ENCODE measurements at places on chromosomes 4 and X.

DNA sequence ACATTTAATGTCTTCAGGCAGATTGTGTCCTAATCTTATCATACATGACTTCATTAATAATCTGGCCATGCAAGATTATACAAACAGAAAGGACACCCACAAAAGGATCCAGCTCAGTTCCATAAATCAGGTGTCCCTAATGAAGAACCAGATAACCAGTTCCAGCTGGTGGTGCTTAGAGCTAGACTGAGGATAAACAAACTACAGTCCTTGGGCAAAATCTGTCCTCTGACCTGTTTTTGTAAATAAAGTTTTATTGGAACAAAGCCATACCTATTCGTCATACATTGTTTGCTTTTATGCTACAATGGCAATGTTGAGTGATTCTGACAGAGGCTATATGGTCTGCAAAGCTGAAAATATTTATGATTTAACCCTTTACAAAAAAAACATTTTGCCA is 199.5 kb downstream of the MID1IP1 start:
- no peak for DNase-seq

DNA sequence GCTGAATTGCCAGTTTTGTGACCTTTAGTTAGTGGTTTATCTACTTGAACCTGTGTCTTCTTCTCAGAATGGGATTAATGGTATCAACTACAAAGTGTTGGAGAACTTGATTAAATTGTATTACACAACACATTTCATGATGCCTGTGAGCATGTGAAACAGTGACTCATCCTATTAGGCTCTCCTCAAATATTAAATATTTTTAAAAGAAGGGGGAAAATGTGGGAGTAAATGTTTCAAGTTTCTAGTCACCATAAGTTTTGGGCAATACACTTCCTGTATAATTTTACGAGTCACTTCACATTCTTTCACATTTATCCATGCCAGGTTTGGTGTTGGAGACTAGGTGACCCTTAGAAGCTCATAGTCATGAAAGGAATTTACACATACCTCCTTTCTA is 147.0 kb downstream of the HS3ST1 start:
- no peak for DNase-seq

- no peak for DNase-seq
These were observed 108.6 kb downstream of the PPP3CA start for GRCh38 chr4:101238706-101239105.

GRCh38 chrX:153875391-153876111 is 10.4 kb downstream of the L1CAM start:
- peak; percentile 86 for DNase-seq

GRCh38 chrX:38678821-38679220 is 117.5 kb downstream of the TSPAN7 start:
- no peak for DNase-seq

DNA sequence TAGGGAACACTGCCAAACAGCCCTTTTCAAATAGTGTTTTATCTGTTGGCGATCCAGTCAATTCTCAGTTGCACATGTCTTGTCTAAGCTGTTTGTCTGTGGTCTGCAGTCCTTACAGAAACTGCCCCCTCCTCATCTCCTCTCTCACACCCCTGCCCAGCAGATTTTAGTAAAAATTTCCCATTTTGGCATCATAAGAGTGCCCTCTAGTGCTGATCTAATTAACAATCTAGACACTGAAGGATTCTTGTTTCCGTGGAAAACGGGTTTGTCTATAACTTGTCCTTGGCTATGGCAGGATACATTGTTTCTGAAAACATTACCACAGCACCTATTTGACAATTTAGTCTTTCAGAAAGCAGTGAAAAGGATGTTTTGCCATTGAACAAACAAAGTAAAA is 227.2 kb upstream of the MBNL3 start:
- no peak for DNase-seq

DNA sequence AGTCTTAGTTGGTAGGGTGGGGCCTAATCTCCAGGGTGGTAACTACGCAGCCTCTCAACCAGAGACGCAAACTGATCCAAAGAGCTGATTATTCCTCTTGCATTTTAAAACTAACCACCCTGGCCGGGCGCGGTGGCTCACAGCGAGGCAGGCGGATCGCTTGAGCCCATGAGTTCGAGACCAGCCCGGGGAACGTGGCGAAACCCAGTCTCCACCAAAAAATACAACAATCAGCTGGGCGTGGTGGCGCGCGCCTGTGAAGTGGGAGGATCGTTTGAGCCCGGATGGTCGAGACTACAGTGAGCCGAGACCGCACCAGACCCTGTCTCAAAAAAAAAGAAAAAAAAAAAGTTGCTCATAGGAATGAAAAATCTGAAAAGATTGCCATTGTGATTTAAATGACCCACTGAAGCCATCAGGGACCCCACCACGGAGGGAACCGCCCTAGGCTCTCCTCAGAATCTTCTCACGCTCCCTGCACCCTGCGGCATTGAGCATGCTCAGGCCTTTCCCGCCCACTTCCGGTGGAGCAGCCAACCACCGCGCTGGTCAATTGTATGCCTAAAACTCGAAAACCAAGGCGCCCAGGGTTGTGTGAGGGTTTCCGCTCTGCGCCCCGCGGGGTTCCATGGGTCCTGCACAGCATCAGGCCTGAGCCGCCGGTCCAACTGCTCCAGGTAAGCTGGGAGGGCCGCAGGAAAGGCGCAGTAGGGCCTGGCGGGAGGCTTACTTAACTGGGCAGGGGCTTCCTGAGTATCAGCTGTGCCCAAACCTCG is at the start of gene TRIM60:
Gene TRIM60 (plus strand): TSS at position 564 of the 776 bp plus-strand sequence. CDS start 8,074 bp downstream, outside the sequence.
- DNase-seq, result no peak

GRCh38 chr4:99447079-99447478 is 11.9 kb upstream of the ADH7 start:
- no peak for DNase-seq

DNA sequence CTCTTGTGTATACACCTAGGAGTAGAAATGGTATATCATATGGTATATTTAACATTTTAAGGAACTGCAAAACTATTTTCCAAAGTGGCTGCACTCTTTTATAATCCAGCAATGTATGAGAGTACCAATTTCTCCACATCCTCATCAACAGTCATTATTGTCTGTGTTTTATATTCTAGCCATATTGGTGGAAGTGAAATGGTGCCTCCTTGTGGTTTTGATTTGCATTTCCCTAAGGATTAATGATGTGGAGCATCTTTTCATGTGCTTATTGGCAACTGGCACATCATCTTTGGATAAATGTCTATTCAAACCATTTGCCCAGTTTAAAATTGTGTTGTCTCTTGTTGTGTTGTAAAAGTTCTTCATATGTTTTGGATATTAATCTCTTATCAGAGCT is 9.6 kb downstream of the BMP15 start:
- DNase-seq, result peak; percentile 28

- no peak for DNase-seq
These were observed 81.0 kb downstream of the SORBS2 start for GRCh38 chr4:185730849-185731608.

- DNase-seq, result no peak
These were observed 14.9 kb upstream of the DHX15 start for GRCh38 chr4:24599275-24599674.

DNA sequence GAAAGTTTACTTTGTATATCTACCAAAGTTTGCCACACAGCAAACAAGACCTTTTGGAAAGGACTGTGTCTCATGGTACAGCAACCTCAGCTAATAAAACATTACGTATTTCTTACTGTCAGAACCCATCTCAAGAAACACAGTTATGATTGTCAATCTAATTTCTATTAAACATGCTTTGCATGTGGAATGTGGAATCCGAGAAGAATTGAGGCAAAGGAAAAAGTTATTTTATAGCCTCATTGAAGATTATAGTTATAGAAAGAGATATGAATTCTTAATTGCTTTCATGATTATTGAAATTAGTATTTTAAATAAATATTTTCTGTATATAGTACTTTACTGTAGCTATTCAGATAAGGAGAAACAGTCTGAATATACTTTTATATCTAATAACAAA is 5.4 kb downstream of the PCDH7 start:
- no peak for DNase-seq

- no peak for DNase-seq
These were observed 202.0 kb downstream of the DHX15 start for GRCh38 chr4:24382381-24382780.

GRCh38 chrX:29187264-29187663 is 600.0 kb downstream of the IL1RAPL1 start:
- DNase-seq, result no peak

- DNase-seq, result no peak
These were observed 38.1 kb upstream of the PDE5A start for GRCh38 chr4:119666653-119667091.

DNA sequence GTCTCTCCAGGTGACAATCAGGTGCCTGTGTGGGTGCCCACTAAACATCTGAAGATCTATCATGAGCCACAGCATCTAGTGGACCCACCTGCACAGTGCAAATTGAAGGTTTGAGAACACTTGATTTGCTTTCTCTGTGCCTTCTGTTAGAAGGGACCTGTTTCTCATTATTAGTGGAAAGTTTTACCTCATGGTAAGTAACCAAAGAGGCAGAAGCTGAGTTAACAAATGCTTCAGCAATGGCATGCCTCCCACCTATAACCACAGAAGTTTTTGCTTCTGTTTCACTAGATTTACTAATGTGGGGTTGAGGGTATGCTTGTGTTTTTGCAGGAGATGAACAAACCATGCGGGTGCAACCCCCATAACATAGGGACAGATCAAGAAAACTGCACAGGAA is 297.4 kb upstream of the DKK2 start:
- no peak for DNase-seq
